Astrocyte of the cerebellum (primary cell): ENCODE measurements at places on chromosomes 16 and 17.

DNA sequence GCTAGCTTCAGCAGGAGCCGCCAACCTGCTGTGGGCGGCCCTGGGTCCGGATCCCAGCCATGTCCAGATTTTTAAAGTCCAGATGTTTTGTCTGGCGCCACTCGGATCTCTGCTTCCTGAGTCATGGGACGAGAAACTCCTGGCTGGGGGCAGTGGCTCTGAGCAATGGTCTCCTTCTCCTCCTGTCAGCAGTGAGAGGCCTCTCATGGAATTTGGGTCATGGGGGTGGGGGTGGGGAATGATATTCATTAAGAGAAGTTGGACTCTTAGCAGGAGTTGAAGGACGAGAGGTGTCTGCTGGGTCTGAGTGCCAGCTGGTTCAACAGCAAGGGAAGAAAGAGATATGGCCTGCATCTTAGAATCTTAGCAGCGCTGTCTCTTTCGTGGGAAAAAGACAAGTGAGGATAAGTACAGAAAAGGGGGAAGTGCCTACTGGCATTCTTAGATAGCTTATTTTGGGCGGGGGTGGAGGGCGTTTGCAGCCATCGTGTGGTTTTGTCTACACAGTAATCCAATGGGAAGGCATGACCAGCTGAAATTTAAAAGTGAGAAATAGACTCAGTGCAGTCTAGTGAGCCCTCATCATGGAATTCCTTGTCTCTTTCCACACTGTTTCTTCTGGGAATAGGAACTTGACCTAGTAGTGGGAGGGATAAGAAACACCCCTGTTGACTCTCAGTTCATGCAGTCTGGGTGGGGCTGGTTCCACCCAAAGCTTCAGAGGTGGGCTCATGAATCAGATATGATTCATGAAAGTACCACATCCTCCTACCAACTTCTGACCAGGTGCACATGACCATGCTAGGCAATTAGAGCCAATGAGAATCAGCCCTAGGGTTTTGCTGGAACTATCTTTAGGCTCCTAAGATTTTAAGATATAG lies 80.5 kb downstream of the MYH13 start:
- DNase-seq, result no peak

DNA sequence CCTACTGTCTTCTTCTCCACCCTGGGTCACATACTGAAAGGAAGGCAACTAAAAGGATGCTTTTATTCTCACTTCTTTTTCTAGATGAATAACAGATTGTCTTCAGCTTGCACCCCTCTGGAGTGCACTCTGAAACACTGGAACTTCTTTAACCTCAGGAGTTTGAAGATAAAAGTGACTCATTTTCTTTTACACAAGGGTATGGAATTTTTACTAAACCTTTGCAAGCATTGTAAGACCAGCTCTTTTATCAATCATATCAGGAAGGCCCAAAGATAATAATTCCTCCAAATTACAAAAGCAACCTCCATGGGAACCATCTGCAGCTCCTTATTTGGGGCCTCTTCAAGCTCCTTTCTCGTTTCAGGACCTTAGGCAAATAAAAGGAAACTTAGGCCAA lies 193.5 kb upstream of the KIF2B start:
- no peak for DNase-seq

DNA sequence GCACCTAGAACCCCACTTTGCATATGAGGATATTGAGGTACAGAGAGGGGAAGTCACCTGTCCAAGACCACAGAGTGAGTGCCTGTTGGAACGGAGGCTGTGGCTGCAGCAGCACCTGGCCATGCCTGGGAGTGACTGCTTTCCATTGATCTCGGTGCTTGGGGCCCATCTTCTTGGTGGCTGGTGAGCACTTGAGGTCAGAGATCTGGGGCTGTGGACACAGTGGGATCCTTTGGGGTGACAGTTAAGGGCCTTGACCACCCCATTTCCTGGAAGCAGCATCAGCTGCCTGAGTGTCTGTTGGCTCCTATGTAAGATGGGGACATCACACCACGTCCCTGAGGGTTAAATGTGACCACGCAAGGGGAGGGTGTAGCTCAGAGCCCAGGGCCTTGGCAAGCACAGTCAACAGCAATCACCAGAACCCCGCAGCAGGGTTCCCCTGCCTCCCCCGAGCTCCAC lies 111.7 kb downstream of the IRF8 start:
- no peak for DNase-seq

DNA sequence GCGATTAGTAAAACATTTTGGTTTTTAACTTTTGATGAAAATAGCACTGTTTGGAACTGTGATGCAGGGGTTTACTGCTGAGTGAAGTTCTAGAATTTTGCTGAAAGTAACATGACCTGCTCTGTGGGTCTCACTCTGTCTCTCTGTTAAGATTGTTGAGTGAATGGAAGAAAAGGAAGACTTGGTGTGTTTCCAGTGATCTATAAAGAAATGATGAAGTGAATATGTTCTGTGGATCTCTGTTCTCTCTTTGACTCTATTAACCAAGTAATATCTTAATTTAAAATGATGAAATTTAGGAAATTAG lies 148.4 kb downstream of the PRKCA start:
- no peak for DNase-seq
